Choroid plexus epithelial cell (primary cell): ENCODE measurements at places on chromosomes 5 and 9.

DNA sequence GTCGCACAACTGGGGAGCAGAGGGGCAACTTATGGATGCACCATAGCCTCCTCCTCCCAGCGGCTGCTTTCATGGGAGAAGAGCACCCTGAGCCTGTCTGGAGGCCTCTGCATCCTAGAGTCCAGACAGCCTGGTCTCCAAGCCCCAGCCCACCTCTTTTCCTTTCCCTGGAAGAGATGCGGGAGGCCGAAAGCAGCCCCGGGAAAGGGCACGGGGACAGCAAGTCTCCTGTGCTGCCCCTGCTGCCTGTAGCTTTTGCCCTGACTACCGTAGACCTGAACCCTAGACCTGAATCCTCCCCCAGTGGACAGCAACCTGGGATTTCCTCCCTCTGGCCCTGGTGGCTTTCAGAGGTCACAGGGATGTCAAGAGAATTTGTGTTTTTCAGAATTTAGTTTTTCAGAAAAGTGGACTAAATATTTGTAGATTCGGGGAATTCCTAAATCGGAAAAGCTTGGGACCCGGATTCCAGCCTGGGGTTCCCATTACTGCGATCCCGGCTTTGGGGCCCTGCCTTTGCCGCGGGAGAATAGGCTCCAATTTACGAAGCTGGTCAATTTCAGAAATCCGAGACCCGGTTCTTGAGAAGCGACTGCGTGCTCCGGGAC lies 4.3 kb upstream of the PITX1 start:
- no peak for DNase-seq

DNA sequence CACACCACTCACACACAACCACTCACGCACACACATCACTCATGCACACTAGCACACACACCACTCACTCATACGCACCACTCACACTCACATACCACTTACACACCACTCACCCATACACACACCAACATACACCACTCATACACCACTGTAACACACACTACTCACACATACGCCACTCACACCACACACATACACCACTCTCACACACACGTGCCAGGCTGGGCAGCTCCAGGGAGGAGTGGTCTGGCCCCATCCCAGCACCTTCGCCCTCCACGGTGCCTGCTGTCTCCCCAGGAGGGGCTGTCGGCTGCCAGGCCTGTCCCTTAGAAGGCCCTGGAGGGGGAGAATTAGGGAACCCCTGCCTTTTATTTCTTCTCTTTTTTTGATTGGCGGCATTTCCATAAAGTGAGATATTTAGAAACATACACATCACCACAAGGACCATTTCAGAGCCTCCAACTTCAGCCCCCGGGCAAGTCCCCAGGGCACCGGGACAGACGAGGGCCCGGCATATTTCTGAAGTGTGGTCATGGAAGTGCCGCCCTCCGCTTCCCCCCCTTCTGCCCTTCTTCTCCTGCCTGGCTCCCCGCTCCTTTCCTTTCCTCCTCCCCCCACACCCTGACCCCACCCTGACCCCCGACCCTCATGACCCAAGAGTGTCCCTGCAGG lies 6.3 kb upstream of the ASB6 start:
- no peak for DNase-seq

- peak; percentile 98 for DNase-seq
Observed at GRCh38 chr9:130689937-130690700, 3.5 kb upstream of the EXOSC2 start.

- DNase-seq, result peak; percentile 36
Observed at GRCh38 chr9:801399-802071, 40.0 kb upstream of the DMRT1 start.

GRCh38 chr5:57642066-57642465 lies 159.5 kb upstream of the ACTBL2 start:
- no peak for DNase-seq

- no peak for DNase-seq
Observed at GRCh38 chr9:135083831-135084230, 3.6 kb upstream of the OLFM1 start.

DNA sequence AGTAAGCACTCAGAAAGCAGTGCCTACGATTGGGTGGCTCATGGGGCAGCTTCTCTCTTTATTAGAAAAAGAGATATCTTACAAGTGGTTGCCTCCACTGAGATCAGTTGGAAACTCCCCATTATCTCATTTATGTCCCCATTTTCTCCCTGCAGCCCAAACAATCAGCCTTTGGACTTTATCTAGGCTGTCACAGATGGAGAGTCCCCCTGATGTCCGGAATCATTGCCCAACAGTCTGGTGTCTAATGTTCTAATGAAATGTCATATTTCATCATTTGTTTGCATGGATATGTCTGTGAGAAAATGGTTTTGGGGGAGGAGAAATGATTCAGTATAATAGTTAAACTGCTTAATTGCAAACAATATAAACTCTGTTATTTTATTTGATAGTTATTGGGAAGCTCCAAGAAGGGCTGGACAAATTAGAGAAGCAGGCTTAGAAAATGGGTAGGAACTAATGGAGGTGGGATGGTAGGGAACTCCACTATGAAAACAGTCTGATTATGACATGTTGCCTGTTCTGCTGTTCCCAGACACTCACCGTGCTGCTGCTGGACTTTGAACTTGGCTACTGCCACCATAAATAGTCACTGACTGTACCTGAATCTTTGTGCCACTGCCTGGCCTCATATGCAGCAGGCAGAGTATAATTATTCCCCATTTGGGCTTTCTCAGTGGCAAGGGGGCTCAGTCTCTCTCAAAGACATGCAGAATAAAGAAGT lies 38.3 kb upstream of the SMAD5 start:
- DNase-seq, result no peak

- DNase-seq, result no peak
Observed at GRCh38 chr5:34844999-34845398, 6.0 kb downstream of the TTC23L start.

DNA sequence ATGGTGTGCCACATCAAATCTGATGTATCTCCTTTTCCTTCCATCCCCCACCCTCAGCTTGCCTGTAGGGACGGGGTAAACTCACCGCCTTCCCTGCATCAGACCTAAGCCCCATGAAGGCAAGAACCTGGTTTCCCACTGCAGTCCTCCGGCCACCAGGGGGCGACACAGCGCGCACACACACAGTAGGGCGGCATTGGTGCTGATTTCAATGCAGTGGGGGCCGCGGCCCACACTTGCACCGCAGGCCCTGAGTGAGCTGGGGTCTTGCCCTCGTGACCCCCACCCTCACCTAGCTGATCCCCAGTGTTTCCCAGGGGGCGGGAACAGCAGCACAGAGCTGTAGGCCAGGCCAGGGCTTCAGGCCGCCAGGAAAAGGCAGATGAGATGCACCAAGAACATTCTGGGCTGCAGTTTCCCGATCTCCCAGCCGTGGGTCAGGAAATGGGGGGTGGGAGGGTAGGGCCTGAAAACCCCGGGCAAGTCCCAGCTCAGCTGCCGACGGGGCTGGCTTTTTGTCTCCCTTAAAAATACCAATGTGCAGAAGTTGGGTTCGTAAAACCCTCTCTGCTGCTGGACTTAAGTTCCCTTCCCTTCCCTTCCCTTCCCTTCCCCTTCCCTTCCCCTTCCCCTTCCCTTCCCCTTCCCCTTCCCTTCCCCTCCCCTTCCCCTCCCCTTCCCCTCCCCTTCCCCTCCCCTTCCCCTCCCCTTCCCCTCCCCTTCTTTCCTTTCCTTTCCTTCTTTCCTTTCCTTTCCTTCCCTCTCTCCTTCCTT lies 19.5 kb downstream of the FAM163B start:
- no peak for DNase-seq

GRCh38 chr9:30575218-30575617 lies 1809.2 kb upstream of the ACO1 start:
- no peak for DNase-seq

- DNase-seq, result no peak
Observed at GRCh38 chr5:22594491-22594890, 258.7 kb downstream of the CDH12 start.

DNA sequence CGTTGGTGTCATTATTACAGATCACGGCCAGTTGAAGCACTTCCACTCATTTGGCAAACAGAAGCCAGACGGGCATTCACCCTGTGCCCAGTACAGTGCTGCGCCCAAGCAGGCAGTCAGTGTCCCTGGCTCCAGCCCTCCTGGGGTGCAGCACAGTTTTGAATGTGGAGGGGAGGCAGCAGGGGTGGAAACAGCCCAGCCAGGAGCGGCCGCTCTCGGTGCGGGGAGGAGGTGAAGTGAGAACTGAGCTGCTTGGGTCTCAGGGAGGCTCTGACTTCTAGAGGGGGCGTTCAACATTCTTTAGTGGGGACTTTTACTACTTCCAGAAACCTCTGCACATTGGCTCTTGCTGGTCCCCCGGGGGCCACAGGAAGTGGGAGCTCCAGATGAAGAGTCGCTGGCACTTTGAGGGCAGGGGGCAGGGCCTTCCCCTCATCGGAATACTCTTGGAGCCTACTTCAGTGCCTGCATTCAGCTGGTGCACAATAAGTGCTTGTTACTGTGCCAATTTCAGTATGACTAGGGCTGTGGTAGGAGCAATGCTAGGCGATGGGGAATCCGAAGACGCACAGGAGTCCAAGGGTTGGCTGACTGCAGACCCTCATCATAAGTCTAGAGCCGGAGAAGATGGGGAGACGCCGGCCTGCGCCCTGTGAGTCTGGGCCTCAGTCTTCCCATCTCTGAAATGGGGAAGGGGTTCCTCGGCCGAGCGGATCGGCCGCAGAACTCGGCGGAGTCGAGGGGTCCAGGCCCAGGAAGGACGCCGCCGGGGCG lies 492 bp upstream of the NEK6 start:
- DNase-seq, result no peak
